Natural killer cell treated with Interleukin-12 subunit alpha and Interleukin-12 subunit beta and Interleukin-15 and Interleukin-18, amount 100 ng/mL, for 72 hours (primary cell): ENCODE measurements at places on chromosomes 4 and X. TPM values are rescaled to one million over a fixed set of nuclear protein-coding genes. Genes with fewer than 3 reads are reported as not detected.

RPS6KA3 gene
- 82.4 TPM for total RNA-seq

BGN gene
- total RNA-seq = not detected

EXOC1L gene
- not detected for total RNA-seq

TLR8 gene
- not detected for total RNA-seq

PLAC1 gene
- not detected for total RNA-seq

RCHY1 gene
- total RNA-seq = 47.8 TPM

GAGE12E gene
- not detected for total RNA-seq

ARHGEF38 gene
- total RNA-seq = not detected

SPOCK3 gene
- total RNA-seq = not detected

FAM50A gene
- 75.2 TPM for total RNA-seq

UGT2B17 gene
- total RNA-seq = not detected
